Stimulated activated CD4-positive, alpha-beta T cell treated with anti-CD3 and anti-CD28 coated beads, Interleukin-1b, Interleukin-23, amount 100 ng/mL, for 1 hour (primary cell): ENCODE measurements at places on chromosomes 12 and 14.

GRCh38 chr12:24012528-24012927 is 63.1 kb upstream of the SOX5 start:
- DNase-seq = no peak

DNA sequence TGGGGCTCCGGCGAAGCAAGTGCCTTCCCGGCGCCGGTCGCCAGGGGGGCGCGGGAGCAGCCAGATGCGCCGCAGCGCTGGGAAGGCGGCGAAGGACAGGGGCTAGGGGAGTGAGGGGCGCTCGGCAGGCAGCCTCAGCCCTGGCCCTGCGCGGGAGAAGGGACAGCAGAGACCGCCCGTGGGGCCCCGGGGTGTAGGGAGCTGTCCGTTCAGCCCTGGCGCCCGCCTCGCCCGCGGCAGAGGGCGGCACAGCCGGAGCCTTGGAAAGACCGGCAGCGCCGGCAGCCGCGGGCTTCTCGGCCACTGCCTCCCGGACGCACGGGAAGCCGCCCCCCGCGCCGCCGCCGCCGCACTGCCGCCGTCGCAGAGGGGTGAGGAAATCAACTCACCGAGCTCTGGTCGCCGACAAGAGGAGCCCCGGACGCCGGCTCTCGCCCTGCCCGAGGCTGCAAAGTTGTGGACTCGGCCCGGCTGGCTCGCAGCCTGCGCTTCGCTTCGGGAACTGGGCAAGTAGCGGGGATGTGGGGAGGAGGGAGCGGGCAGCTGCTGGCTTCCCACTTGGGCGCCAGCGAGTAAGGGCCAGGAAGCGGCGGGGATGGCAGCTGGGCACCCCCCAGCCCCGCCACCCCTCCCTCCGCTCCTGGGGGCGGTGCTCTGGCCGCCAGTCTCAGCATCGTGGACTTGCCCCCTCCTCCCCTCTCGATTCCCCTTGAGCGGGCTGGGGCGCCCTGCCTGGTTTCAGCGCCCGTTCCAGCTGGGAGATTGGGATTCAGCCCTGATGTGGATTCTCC is at the start of gene ZDHHC22:
Gene ZDHHC22, minus strand, starts transcription at position 578 of the 791 bp plus-strand sequence. CDS start 2,053 bp downstream, outside the sequence.
- DNase-seq = no peak

DNA sequence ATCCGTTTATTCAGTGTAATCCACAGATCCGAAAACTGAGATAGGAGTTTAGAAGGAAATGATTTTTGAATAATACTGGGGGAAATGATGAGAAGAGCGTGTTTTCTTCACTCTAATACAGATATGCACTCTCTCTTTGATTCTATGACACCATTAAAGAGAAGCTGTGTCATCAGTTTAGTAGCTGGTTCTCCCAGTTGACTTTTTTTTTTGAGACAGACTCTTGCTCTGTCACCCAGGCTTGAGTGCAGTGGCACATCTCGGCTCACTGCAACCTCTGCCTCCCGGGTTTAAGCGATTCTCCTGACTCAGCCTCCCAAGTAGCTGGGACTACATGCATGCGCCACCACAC is 48.4 kb upstream of the EML1 start:
- no peak for DNase-seq

DNA sequence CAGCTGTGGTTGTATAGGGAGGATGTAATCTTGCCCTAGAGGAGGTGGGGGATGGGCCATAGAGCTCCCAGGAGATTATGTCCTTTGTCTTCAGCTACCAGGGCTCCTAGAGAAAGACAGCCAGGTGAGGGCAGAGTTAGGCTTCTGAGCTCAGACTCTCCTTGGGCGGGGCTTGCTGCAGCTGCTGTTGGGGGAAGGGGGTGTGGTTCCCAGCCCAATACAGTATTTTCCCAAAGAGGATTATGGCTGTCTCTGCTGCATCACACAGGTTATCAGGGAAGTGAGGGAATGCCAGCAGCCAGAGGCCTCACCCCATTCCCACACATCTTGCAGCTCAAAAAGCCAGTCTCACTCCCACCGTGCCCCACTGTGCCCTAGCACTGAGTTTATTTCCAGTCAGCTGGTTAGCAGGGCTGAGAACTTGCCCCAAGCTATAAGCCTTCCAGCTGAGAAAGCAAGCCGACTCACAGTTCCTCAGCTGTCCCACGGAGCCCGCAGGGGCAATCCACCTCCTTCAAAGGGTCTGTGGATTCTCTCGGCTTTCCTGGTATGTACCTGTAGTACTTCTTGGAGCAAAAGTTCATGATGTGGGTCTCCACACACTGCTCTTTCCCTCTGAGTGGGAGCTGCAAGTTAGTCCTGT is 217.3 kb upstream of the CPNE8 start:
- DNase-seq = no peak

DNA sequence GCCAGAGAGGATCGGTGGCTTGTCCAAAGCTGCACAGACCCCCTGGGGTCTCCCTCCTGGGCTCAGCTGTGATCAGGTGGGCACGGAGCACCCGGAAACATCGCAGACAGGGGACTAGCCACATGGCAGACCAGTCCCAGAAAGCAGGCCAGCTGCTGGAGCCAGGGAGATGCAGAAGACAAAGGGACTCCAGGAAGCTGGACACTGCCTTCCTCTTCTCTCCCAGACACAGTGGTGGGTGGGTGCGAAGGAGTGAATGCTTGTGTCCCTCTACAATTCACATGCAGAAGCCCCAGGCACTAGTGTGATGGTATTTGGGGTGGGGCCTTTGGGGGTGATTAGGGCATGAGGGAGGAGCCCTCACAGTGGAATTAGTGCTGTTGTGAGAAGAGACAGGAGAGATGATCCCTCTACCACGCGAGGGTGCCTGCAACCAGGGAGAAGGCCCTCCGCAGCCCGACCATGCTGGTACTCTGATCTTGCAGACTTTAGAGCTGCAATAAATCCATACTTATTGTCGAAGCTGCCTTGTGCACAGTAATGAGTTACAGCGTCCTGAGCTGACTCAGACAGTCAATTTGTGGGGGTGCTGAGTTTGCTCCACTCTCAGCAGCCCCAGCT is 95.2 kb downstream of the CALM1 start:
- no peak for DNase-seq
